MCF 10A (cell line): ENCODE measurements at places on chromosomes 3 and 15.

DNA sequence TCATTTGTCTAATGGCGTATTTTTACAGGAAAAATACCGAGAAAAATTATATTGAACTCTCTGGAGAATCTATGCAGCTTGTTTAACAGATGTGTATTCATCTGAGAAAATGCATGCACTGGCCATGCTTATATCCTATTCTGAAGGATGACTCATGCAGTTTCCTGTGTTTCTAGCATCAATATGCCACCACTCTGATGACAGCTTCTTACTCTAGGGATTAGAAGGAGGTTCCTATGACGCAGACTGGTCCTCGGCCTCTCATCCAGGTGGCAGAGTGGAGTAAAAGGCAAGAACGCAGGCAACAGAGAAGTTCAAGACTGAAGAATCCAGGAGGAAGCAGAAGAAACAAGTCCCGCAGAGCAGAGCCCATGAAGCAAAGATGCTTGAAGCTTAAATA, 910.0 kb upstream of the ROBO1 start:
- peak; percentile 21 for DNase-seq

GRCh38 chr3:117786349-117786748, 1076.8 kb downstream of the TUSC7 start:
- DNase-seq: no peak

DNA sequence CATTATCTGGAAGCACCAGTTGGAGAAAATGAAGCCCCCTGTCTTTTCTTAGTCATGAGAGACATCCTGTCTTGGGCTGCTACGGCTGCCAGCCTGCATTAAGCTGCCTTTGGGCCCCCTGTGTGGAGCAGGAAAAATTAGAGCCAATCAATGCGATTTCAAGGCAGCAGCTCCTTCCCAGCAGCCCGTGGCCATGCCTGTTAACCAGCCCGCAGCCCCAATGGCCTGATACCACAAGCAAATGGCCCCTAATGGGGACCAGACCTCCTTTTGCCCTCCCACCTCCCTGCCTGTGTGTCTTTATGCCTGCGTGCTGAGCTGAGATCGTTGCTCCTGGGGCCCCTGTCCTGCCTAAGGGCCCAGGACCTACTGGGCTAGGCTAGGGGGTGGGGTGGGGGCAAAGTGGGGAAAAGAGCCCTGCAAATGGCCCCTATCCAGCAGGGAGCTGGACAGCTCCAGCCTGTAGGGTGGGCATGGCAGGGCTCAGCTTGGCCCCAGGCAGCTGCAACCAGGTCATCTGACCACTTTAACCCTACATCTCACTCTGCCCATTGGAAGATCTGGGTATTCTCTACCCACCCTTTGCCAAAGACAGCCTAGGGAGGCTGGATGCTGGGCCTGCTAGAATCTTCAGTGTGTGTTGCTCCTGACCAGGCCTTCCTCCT, 53.8 kb upstream of the MRPS22 start:
- no peak for DNase-seq

DNA sequence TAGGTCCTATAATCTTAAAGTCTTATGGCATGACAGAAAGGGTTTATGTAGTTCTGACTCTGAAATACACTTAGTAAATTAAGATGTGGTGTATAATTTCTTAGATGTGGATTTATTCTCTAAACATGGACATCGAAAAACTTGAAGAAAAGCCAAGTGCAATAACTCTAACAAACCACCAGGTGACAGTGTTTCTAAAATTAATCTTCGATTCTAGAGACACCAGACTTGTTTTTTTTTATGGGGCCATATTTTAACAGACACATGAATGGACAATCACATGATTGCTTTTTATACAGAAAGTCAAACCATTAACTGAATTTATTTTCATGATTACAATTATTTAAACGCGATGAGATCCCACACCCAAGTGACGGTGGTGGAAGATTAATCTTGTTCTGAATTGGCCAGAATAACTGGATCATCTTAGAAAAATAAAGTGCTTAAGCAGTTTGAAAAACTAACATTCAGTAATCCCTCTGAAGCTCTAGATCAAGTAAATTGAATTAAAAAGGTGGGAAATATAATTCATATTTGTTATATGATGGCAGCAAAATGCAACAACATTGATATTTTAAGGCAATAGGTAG, 305.1 kb downstream of the LSAMP start:
- peak; percentile 41 for DNase-seq

DNA sequence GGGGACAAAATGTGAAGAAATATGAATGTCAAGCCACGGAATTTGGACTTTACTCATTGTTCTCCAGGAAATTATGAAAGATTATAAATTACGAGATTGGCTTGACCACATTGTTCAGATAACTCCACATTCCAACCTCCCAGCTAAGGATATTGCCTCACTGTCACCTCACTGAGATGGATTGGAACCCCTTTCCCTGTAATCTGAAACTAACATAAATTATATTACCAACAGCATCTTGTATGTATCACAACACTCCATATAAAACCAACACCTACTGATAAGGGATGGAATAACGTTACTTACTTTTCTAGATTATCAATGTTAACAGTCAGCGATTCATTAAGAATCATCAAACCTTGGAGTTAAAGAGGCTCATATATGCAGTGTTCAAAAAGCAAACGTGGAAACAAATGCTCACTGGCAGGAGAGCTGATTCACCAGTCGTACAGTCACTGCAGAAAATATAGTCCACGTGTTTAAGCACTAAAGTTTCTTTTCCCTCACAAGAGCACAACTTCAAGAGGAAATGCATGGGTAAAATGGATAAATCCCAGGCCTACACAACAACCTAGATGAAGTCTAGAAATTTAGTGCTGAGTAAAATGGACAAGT, 451.5 kb downstream of the FGF12 start:
- DNase-seq: peak; percentile 21

- no peak for DNase-seq
Measured at GRCh38 chr3:163175970-163176369, 1679.4 kb downstream of the OTOL1 start.
